ENCODE measurements at places on chromosomes 2 and 18.

- DNase-seq, result no peak
Observed at GRCh38 chr18:41858761-41859555, 96.1 kb upstream of the PIK3C3 start.

DNA sequence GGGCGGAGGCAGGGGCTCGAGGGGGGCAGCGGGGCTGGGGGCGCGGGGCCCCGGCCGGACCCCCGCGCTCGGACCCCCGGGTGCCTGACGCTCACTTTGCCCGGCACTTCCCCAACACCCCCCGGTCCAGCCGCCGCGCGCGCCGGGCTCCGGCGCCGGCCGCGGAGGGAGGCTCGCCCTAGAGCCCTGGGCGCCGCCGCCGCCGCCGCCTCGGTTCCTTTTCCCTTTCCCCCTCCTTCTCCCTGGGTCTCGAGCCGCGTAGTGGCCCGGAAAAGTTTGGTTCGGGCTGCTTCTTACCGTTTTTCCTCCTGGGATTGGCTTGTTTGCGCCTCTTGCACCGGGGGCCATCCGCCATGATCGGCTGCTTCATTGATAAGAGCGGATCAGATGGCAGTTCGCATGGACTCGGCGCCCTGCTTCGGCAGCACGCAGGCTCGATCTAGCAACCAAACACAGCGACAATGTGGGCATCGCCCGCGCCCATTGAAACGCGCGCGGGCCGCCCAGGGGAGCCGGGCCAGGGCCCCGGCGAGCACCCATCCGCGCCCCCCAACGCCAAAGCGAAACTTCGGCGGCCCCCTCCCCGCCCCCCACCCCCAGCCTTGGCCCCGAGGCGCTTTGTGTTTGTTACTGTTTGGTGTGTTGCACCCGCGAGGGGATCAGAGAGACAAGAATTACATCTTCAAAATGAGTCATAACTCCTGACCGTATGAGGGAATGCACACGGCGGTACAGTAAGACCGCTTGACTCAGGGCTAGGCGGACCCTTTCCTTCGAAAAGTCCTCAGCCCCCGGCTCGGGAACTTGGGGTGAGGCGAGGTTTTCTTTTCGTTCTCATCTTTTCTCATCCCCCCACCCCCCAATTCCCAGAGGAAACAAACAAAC, 2.7 kb downstream of the ZEB2 start:
- DNase-seq, result no peak

GRCh38 chr18:8601277-8602032, 7.8 kb upstream of the RAB12 start:
- DNase-seq, result no peak

DNA sequence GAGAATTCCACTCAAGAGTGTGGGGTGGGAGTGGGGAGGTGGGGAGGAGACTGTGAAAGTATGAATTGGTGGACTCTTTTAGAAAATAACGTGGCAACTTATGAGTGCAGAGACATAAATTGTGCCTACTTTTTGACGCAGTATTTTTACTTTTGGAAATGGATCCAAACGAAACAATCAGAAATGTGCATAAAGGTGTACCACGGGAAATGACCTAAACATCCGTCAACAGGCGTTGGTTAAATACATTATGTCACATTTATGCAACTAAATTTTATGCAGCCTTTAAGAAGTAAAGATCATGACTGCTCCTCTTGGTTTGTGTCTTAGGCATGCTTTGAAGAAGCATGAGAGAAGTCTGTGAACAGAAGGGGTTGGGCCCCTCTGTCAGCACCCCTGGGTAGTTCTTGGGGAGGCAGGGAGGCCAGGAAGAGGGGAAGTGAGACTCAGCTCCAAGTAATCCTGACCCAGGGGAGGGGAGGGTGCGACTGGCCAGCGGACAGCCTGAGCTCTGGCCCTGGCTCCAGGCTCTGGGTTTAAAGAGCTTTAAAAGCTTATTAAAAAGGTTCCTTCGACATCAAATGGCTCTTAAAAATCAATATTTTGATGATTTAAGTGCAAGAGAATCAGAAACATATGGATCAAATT, 126.4 kb upstream of the HAAO start:
- DNase-seq, result no peak

DNA sequence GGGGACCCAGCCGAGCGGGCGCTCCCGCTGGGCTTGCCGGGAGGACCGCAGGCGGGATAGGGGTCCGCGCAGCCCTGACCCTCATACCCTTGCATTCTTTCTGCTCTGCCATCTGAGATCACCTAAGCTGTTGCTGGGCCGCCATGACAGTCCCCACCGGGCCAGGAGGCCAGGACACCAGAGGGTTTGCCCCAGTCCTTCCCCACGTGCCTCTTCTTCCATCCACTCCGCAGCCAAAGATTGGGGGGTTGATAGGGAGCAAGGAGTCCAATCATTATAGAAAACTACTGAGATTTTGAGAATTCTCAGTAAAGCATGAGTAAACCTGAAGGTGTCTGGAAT, 453 bp upstream of the GRB14 start:
- DNase-seq, result no peak

GRCh38 chr2:178202927-178203326, 8.6 kb downstream of the OSBPL6 start:
- no peak for DNase-seq

DNA sequence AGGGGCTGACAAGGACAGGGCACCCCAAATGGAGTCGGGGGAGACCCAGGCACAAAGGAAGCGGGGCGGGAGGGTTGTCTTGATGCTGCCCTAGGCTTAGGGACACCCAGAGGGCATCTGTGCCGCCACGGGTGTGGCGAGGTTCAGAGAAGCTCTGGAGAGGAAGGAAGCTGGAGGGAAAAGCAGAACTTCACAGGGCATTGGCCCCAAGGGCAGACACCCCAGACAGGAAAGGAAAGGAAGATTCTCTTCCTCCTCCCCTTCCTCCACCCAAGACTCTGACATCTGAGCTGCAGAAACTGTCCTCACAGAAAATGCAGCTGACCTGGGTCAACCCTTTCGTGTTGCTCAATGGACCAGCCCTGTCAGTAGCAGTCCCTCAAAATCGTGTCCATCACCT, 25.6 kb downstream of the DNMT3A start:
- DNase-seq, result no peak

DNA sequence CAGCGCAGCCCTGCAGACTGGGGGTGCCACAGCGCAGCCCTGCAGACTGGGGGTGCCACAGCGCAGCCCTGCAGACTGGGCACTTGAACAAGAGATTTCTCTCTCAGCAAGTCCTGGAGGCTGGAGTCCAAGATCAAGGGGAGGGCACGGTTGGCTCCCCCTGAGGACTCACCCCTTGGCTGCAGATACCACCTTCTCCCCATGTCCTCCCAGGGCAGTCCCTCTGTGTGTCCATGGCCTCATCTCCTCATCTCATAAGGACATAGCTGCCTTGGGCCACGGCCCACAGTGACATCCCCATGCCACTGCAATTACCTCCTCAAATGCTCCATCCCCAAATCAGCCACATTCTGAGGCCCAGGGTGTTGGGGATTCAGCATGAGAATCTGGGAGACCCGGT, 98.2 kb downstream of the TPO start:
- DNase-seq, result no peak

- no peak for DNase-seq
Observed at GRCh38 chr2:15364561-15364960, 196.6 kb downstream of the NBAS start.

- no peak for DNase-seq
Observed at GRCh38 chr2:176205126-176205525, 16.7 kb downstream of the HOXD1 start.

GRCh38 chr2:73386894-73387636, 1.4 kb downstream of the ALMS1 start:
- DNase-seq, result no peak

GRCh38 chr2:239440511-239440959, 39.7 kb upstream of the HDAC4 start:
- no peak for DNase-seq

- no peak for DNase-seq
Observed at GRCh38 chr18:28013066-28013465, 163.9 kb downstream of the CDH2 start.

DNA sequence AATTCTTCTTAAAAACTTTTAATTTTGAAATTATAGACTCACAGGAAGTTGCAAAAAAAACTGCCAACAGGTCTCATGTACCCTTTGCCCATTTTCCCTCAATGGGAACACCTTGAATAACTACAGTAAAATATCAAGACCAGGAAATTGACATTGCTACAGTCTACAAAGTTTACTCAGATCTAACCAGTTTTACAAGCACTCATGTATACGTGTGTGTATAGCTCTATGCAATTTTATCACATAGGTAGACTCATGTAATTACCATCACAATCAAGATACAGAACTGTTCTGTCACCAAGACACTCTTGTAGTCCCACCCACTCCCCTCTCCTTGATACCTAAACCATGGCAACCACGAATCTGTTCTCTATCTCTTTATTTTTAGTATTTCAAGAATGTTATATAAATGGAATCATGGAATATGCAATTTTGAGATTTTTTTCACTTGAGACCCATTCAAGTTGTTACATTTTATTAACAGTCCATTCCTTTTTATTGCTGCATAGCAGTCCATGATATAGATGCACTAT, 6.6 kb downstream of the HYCC2 start:
- DNase-seq, result no peak

DNA sequence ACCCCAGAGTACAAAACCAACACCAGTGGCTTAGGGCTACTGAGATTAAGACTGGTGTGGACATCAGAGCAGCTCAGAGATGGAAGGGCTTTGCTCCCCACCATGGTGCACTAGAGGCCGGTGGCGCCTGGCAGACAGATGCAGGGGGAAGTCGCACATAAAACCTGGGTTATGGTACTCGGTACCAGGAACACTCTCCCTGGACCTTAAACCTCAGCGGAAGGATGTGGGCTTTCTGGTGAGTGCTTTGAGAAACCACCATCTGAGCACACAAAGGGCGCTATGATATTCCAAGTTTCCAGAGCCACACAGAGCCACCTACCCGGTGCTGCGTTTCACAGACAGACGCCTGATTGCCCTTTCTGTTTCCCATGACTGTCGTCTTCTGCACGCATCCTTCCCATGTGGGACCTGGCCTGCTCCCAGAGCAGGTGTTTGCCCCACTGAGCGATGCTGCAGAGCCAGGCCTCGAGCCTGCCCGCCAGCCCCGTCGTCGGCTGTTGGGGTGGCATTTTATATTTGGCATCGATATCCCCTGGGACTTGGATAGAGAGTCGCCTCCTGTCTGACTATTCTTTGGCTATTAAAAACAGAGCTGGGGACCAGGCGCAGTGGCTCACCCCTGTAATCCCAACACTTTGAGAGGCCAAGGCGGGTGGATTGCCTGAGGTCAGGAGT, 89.5 kb upstream of the ODC1 start:
- no peak for DNase-seq

DNA sequence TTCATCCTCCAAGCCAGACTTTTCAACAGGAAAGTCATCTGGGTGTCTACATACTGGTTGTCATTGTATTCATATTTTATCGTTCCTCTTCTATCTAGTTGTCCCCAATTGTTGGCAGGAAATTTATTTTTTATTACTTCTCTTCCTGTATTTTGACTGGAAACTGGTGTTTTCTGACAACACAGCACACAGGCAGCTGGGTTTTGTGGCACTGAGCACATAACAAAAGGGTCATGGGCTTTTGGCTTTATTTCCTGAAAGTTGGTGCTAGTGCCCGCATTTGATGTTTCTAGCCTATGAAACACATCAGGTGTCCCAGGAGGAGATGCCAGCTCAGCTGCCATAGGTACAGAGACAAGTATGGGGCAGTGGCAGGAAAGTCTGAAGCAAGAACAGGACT, 126.4 kb downstream of the TMEM17 start:
- DNase-seq, result no peak

DNA sequence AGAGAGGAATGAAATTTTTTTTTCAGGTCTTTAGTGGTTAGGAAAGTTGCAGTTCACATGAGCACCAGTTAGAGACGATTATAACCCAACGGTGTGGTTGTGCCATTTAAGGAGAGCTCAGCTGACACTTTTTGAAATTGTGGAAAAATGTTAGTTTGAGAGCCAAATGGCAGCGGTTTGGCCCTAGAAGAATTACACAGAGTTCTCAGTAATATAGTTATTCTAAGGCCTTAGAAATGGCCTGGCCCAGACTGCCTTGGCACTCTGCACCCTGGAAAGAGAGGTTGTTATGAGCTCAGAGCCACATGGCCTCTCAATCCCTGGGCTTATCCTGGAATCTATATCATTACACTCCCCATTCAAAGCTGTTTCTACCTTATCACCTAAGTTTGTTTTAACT, 117.4 kb downstream of the RHBDD1 start:
- DNase-seq, result no peak

DNA sequence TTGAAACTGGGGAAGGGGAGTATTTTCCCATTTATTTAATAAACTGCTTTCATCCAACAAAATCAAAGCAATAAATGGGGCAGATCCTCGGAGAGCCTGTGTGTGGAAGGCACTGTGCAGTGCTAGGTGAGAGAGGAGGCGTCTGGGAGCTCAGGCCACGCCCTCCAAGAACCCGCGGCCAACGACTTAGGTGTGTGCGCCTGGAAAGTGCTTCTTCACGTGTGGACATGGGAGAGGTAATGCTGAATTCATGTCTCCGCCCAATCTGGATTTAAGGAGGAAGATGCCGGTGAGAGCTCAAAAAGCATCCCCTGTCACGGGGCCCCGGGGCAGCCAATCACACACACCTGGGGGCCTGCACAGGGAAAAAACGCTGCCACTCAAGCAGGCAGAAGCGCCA, 77.4 kb downstream of the HDAC4 start:
- DNase-seq, result no peak

GRCh38 chr2:231227310-231228162, 29.1 kb downstream of the ARMC9 start:
- DNase-seq, result no peak

DNA sequence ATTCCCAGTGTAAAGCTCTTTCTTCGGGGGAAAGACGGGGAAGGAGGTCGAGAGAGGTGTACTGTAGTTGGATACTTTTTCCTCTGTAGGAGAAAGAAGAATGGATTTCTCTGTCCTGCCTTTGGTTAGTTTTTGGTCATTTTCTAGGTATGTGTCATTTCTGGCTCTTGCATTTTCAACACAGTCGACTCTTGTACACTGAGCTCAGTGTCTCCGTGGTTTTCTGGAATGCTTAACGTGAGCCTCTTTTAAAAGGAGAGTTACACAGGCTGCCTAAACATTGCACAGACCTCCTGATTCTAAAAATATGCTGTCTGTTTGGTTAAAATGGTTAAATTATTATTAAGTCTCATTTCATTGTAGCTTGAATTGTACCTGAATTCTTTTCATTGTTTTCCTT, 21.8 kb upstream of the GLS start:
- no peak for DNase-seq

DNA sequence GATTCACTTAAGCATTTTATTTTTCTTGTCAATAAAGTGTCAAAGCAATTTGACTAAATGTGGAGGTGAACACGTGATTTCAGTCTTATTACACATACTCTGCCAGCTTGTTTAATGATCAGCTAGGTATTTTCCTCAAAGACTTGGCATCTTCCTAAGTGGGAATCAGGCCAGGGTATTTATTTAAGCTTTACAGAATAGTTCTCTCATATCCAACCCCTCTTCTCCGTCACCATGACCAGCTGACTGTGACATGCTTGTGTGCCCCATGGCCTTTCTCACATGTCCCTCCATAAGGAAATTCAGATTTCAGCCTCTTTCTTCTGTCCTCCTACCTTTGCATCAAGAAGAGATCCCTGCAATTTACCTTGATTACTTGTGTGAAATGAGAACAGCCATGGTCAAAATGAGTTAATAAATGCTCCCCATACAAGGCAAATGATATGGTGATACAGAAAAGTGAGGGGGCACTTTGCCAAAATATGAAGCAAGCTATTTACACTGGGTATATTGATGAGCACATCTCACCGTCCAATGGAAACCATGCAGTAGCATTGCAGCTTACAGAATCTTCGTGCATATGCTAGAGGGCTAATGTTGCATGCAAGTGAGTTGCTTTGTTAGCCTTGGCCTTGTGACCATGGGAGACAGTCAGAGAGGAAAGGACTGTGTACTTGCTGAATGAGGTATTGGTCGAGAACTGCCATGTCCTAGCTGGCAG, 202.2 kb downstream of the RNF152 start:
- DNase-seq, result no peak
